ELR (cell line): ENCODE measurements at places on chromosomes 3 and 15.
A peak's percentile ranks its signal among the peaks of the same experiment; 100 is the strongest.

- peak; percentile 32 for DNase-seq
Measured at GRCh38 chr3:160403796-160404470, 4.5 kb downstream of the SMC4 start.

DNA sequence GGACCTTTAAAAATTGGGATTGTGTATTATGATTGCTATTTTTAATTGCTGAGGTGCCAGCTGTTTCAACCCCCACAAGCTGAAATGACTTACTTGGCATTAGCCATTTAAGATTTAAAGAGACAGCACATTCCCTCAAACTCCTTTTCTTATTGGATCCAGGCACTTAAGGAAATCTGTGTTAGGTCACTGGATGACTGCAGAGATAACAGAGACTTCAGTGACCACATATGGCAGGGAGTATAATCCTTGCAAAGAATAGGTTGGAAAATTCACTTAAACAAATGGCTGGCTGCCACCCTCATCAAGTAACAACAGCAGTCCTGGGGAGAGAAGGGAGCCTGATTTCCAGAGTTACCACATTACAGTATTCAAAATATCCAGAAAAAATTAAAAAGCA is 66.6 kb downstream of the SLMAP start:
- no peak for DNase-seq

DNA sequence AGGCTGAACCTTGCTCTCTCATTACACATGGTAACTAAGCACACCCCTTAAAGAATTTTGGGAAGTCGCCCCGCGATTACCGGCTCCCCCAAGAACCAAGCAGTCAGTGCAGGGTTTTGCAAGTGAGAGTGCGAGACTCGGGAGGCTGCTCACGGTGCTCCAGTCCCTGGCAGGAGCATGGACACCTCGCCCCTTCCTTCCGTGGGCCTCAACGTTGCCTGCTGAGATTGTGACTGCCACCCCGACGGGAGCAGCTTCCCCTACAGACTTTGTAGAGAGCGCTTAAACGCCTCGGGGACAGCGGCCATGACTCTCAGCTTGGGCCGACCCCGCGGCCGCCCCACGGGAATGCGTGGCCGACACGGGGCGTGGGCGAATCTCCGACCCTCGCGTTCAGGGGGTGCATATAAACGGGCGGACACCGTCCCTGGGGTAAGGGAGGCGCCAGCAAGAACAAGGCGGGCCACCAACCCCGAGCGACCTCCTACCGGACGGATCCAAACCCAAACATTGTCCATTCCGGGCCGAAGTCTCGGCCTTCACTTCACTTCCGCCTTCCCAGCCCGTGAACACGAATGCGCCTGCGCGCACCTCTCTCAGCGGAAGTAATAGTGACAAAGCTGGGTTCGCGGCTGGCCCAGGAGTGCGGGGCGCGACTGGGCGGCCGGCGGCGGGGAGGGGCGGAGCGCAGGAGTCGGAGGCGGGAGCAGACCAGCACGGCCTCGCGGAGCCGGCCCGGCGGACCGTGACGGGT is at the start of gene ATP2C1:
ATP2C1 (plus strand) TSS at position 709 of the 754 bp plus-strand sequence. CDS start 686 bp downstream, outside the sequence.
- DNase-seq = peak; percentile 96

DNA sequence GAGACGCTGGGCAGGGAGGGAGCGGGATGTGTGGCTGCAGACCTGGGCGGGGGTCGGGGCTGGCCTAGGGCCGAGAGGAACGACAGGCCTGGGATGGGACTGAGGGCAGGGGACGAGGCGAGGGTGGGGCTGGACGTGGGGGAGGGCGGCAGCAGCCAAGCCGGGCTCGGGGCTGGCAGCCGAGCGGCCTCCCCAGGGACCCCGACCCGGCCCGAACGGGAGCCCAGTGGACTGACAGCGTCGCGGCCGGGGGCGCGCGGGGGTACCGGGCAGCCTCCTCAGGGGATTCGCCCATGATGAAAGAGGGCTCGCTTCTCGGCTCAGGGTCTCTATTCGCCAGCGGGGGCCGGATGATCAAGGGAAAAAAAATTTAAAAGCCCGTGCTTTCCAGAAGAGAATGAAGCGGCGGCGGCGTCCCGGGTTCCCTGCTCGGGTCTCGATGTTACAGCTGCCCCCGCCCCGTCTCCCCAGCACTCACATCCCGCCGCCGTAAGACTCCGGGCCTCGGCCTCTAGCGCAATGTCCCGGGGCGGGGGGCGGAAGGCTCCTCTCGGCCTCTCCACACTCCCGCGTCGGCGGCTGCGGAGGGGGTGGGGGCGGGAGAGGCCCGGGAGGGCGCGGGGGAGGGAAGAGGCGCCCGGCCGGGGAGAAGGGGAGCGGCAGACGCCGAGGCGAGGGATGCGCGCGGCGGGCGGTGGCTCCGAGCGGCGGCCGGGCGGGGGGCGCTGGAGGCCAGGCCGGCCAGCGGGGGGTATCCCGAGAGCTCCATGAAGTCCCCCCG is 4.3 kb downstream of the PTH1R start:
- DNase-seq = peak; percentile 20

DNA sequence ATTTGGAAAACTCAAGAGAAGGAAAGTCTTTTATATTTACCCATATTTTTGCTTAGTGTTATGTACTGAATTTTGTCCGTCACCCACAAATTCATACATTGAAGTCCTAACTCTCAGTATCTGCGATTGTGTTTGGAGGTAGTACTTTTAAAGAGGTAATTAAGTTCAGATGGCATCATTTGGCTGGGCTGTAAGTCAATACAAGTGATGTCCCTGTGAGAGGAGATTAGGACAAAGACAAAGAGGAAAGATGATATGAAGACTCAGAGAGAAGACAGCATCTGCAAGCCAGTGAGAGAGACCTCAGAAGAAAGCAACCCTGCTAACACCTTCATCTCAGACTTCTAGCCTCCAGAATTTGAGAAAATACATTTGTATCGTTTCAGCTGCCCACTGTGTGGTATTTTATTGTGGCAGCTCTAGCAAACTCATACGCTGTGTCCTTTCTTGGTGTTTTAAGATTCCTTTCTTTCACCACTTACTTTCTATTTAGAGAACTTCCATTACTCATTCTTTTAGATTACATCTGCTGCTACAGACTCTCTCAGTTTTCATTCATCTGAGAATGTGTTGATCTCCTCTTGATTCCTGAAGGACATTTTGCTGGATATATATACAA is 17.0 kb downstream of the LRCH3 start:
- DNase-seq = peak; percentile 47

GRCh38 chr3:13714251-13714916 is 165.5 kb downstream of the FBLN2 start:
- DNase-seq = no peak

DNA sequence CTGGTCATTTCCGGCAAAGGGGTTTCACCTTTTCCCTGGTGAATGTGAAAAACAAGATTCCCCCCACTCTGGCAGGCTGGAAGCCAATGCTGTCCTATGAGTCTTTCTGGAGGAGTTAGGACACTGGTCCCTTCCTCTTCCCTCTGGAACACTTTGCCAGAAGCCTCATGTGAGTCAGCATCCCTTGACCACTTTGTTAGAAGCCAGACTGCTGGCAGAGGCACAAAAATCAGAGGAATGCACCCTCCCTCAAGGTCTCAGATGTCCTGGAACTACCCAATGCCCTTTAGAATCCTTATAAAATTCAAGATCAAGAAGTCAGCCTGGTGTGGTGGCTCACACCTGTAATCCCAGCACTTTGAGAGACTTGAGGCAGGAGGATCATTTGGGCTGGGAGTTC is 26.6 kb downstream of the ITGB5 start:
- peak; percentile 98 for DNase-seq

DNA sequence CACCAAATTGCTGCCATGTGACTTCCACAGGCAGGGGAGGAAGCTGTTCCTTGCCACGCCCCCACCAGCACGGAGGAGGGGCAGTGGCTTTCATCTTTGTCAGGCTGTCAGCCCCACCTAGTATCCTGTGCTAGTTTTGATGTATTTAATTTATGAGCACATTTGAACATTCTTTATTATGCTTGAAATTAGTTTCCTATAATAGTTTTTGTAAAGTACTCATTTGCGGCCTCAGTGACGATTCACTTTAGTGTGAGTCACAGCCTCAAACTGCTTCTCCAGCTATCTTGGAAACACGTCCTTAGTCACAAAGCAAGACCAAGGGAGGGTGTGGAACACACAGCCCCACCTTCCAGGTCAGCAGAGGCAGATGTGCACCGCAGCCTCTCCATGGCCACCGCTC is 239.9 kb upstream of the ATP10A start:
- DNase-seq = no peak

GRCh38 chr3:29152379-29152778 is 128.5 kb upstream of the RBMS3 start:
- DNase-seq = peak; percentile 28

DNA sequence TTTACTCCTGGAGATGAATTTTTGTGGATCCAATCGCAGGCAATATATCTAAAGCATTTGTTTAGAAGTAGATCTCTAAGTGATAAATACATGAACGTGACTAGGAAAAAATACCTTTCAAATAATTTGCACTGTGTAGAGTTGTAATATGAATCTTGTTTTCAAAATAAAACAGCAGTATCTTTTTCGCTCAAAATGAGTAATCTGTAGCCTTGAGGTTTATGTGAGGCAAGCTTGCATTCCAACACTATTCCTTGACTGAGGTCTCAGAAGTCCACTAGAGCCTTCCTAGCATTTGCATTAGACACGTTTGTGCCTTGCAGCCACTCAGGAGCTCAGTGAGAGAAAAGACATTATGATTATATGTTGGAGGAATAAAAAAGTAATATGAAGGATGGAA is 138.3 kb upstream of the ROBO1 start:
- peak; percentile 51 for DNase-seq

- DNase-seq = no peak
Measured at GRCh38 chr3:35946854-35947515, 307.7 kb downstream of the ARPP21 start.

GRCh38 chr3:55180936-55181535 is 253.2 kb upstream of the LRTM1 start:
- DNase-seq = peak; percentile 81

GRCh38 chr15:35769656-35770055 is 223.7 kb upstream of the DPH6 start:
- no peak for DNase-seq

DNA sequence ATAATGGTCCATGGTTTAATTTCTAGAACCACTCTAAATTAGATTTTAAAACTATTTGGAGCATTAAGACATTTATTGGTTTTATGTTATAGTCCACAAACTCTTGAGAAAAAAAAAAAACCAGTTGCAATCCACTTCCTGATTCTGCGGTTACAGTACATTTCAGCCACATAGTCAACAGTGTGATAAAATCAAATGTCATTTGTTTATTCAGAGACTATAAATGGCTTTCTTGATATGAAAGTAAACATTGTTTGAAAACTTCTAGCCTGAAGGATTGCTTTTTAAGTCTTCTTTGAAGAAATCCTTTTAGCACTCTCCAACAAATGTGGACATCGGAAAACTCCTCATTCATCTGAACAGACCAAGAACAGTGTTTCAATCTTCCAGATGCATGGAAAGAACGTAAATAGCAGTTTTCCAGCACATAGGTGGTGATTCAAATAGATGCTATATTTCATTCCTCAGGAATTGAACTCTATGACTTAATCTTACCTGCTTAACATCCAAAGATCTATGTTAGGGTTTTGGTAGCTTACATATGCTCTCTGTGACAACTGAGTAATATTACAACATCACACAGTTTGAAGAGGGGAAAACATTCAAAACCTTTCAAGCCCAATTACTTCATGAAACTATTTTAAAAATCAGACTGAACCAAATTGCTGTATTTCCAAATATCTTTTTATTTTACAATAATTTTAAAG is 87.8 kb upstream of the UBE2E2 start:
- no peak for DNase-seq

- DNase-seq = no peak
Measured at GRCh38 chr3:142863930-142864920, 24.7 kb downstream of the PCOLCE2 start.

GRCh38 chr3:19013879-19014278 is 134.4 kb upstream of the KCNH8 start:
- no peak for DNase-seq

- DNase-seq = no peak
Measured at GRCh38 chr3:148178503-148178902, 519.2 kb upstream of the AGTR1 start.

- no peak for DNase-seq
Measured at GRCh38 chr15:82127581-82127980, 81.8 kb upstream of the MEX3B start.

DNA sequence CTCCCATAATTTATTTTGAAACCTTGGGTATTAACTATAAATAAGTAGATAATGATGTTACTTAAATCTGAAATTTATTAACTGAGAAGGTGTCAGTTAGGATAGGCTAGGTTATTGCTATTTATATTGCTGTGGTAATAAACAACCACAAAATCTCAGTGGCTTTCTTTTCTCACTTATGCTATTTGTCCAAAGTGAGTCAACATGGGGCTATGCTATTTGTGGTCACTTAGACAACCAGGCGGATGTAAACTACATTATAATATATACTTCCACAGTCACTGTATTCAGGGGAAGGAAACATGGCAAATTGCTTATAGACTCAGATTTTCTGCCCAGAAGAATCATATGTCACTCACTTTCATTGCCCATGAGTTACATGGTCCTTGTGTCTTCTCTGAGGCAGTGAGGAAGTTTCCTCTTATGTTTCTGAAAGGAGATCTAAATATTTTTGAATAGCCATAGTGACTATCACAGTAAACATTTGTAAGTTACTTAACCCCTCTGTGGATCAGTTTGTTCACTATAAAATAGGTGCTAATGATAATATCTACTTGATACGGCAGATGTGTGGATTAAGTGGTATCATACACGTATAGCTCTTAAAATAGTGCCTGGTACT is 19.8 kb downstream of the HMG20A start:
- peak; percentile 88 for DNase-seq

- peak; percentile 29 for DNase-seq
Measured at GRCh38 chr3:194730365-194730764, 44.7 kb downstream of the FAM43A start.

DNA sequence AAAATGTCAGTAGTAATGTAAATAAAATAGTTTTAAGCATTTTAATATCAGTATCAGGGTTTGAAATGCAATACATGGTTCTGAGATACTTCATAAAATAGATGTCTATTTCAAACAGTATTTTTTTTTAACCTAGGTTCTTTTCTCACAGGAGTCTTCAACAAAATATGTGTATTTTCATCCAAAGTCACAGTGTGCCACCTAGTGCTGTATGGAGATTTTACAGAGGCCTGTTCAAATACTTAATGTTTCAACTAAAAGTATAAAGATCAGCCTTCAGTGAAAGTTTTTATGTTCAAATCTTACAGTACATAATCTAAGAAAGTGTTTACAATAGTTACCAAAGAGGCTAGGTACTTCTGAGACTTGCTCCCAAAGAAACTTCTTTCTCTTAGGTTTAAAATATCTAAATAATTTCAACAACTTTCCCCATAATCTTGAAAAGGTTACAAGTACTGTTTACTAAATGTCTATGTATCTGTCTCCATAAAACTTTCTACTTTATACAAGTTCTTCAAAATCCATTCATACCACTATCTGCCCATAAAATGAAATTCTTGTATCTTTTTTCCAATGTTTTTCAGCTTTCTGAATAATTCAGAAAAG is 38.3 kb downstream of the SCAPER start:
- peak; percentile 49 for DNase-seq
